ENCODE measurements at places on chromosomes 5 and 9. TPM values are rescaled to one million over a fixed set of nuclear protein-coding genes. Genes with fewer than 3 reads are reported as not detected.

Gene SLC36A1
- total RNA-seq = 20.2 TPM

Gene USP20
- 20.0 TPM for total RNA-seq

- DNase-seq = no peak
- no peaks in the 10 kb centered on the region for H3K36me3 ChIP-seq
- H3K27ac ChIP-seq = no peak overlapping the region
- H3K4me1 ChIP-seq = no peaks in the 10 kb centered on the region
- no peaks in the 10 kb centered on the region for H3K27me3 ChIP-seq
- no peak overlapping the region for H3K4me3 ChIP-seq
Measured at GRCh38 chr5:168042284-168043068, 249.0 kb upstream of the WWC1 start.

GRCh38 chr9:75482566-75482965, 394.3 kb downstream of the OSTF1 start:
- H3K4me3 ChIP-seq = no peak overlapping the region
- no peak overlapping the region for H3K27ac ChIP-seq
- no peaks in the 10 kb centered on the region for H3K4me1 ChIP-seq
- no peak for DNase-seq
- H3K27me3 ChIP-seq = no peaks in the 10 kb centered on the region
- H3K36me3 ChIP-seq = no peaks in the 10 kb centered on the region

DNA sequence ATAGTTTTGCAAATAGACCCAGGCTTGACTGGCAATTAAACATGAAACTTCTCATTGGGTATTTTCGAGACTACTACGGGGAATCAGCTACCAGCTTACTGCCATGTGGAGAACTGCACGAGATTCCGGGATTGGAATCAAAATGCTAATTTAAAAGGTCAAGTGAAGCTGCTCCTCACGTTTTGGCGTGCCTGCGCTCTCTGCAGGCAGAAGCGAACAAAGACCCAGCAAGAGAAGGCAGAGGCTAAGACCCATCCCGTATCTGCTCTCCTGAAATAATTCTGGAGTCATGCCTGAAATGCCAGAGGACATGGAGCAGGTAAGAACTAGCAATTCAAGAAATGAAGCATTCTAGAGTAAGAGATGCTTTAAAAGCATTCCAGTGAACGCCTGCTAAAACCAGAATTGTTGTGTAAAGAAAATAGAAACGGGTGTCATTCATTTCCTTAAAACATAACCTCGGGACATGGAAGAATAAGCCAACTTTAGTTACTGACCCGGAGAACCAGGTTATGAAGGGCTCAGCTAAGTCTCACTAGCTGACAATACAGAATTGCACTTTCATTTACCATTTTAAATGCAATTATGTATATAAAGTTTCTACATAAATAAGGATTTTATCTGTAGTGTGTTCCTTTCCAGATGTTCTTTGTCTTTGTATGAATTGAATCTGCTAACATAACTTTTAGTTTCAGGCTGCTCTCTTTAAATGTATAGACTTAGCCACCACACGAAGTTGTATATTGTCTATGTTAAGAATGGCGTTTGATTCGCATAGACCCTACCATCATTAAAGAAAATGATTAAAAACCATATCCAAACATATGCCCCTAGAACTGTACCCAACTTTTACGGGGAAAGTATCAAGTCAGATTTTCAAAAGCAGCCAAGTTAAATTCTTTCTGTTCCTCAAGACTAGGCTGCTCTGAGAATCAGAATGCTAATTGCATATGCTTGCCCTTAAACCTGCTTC, 2.0 kb upstream of the MAT2B start:
- H3K36me3 ChIP-seq = no peaks in the 10 kb centered on the region
- peak; percentile 78 for DNase-seq
- no peaks in the 10 kb centered on the region for H3K4me1 ChIP-seq
- peak overlapping the region; percentile 100 for H3K27ac ChIP-seq
- H3K4me3 ChIP-seq = peak overlapping the region; percentile 78

GRCh38 chr5:119949426-119949999, 320.2 kb downstream of the FAM170A start:
- no peaks in the 10 kb centered on the region for H3K36me3 ChIP-seq
- H3K4me3 ChIP-seq = no peak overlapping the region
- H3K27me3 ChIP-seq = no peaks in the 10 kb centered on the region
- H3K4me1 ChIP-seq = no peaks in the 10 kb centered on the region
- H3K27ac ChIP-seq = no peak overlapping the region

DNA sequence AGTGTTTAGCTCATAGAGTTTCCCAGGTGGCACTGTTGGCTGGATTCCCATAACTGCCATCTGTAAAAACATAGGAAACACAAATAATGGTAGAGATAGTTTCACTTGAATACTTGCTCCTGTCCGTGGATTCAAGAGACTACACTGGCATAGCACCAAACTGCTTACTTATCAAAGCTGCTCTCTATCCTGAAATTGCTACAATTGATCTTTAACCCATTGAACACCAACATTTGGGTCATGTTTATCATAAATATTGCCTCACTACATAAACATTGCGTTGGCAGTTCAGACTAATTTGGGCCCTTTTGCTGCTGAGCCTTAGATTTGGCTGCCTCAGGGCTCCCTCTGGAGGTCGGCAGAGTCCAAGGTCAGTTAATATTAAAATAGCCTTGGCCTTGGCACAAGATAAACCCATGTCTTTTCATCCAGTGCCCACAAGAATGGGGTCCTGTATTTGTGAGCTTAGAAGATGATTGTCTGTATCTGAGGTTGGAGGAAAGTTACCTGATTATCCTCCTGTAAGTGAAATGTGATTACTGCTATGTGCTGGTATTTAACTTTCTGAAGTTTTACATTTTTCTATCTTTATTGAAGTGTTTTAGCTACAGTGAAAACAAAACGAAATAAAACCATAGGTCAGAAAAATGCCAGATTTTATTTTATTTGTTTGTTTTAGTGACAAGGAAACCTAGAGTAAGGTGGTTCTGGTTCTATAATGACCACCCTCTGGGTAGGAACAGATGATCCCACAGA, 4.0 kb upstream of the RANBP3L start:
- no peaks in the 10 kb centered on the region for H3K27me3 ChIP-seq
- no peak overlapping the region for H3K27ac ChIP-seq
- H3K4me3 ChIP-seq = no peak overlapping the region
- no peaks in the 10 kb centered on the region for H3K4me1 ChIP-seq
- DNase-seq = peak; percentile 24

GRCh38 chr5:36442352-36442751, 140.7 kb upstream of the RANBP3L start:
- DNase-seq = no peak
- no peaks in the 10 kb centered on the region for H3K36me3 ChIP-seq
- H3K4me1 ChIP-seq = no peaks in the 10 kb centered on the region
- H3K27me3 ChIP-seq = no peaks in the 10 kb centered on the region
- no peak overlapping the region for H3K4me3 ChIP-seq

GRCh38 chr5:154395407-154396106, 50.2 kb upstream of the SAP30L start:
- DNase-seq = peak; percentile 39
- no peak overlapping the region for H3K27ac ChIP-seq
- no peaks in the 10 kb centered on the region for H3K27me3 ChIP-seq
- H3K36me3 ChIP-seq = no peaks in the 10 kb centered on the region
- no peak overlapping the region for H3K4me3 ChIP-seq

Measured in colonic mucosa (tissue), 4 donors.